ENCODE measurements at places on chromosomes 6 and 20. TPM values are rescaled to one million over a fixed set of nuclear protein-coding genes. Genes with fewer than 3 reads are reported as not detected.

Gene LY6G6D
- not detected for total RNA-seq

Gene TFAP2C
- total RNA-seq = not detected

Gene ETV7
- 0.27 TPM for total RNA-seq

Gene NRM
- 1.4 TPM for total RNA-seq

Gene PACRG
- total RNA-seq = 0.45 TPM

Gene TCF15
- 0.90 TPM for total RNA-seq

Gene RNGTT
- 14.3 TPM for total RNA-seq

Gene HSPA12B
- 11.6 TPM for total RNA-seq

Gene ZBTB46
- total RNA-seq = 7.8 TPM

Gene SNPH
- 7.6 TPM for total RNA-seq

Gene GFOD1
- total RNA-seq = 44.5 TPM

Gene PBOV1
- not detected for total RNA-seq

Gene TIAM2
- 6.7 TPM for total RNA-seq

Gene C6orf163
- 2.1 TPM for total RNA-seq

Gene RAET1L
- not detected for total RNA-seq

Gene BCAS4
- total RNA-seq = 4.9 TPM

Gene BMP5
- total RNA-seq = not detected

Gene VSTM2L
- total RNA-seq = 0.27 TPM

Gene DPPA5
- not detected for total RNA-seq

Gene SYCP2
- 0.19 TPM for total RNA-seq

Gene WFDC12
- not detected for total RNA-seq

Gene TINAG
- not detected for total RNA-seq

Gene BHLHE23
- not detected for total RNA-seq

Gene HLA-G
- not detected for total RNA-seq

Gene MKKS
- 3.5 TPM for total RNA-seq

Gene NRSN1
- not detected for total RNA-seq

Gene RIPOR2
- 0.28 TPM for total RNA-seq

Gene DNAH8
- total RNA-seq = under 0.01 TPM

Gene FIG4
- total RNA-seq = 10.4 TPM

Gene SLC22A1
- total RNA-seq = not detected

Gene RANBP9
- 20.4 TPM for total RNA-seq

Gene CLDN20
- not detected for total RNA-seq

Gene BPIFB1
- total RNA-seq = not detected

Gene RAB32
- total RNA-seq = 93.6 TPM

Gene PLTP
- total RNA-seq = 13.7 TPM

Gene GGT7
- total RNA-seq = 5.1 TPM
